ENCODE measurements at places on chromosomes 16 and 17.

DNA sequence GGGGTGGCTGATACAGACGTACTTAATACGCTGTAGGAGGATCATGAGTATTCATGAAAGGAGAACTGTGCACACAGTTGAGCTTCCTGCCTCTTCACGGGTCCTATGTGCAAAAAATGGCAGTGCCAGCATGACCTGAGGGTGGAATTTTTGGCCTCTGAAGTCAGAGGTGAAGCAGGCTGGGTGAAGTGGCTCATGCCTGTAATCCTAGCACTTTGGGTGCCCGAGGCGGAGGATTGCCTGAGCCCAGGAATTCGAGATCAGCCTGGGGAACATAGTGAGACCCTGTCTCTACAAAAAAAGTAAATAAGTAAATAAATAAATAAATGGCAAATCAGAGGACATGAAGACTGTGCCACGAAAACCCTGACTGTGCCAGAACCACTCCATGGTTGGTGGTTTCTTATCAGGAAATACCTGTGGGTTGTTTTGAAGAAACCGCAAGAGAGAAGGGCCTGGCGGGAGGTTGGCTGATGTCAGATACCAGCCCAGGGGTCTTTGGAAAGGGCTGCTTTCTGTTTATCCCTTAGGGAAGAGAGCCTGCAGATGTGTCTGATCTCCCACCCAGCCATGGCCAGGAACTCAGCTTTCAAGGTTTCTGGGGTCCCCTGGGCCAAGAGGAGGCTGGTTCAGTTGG, 3.4 kb downstream of the ASPSCR1 start:
- DNase-seq = no peak

DNA sequence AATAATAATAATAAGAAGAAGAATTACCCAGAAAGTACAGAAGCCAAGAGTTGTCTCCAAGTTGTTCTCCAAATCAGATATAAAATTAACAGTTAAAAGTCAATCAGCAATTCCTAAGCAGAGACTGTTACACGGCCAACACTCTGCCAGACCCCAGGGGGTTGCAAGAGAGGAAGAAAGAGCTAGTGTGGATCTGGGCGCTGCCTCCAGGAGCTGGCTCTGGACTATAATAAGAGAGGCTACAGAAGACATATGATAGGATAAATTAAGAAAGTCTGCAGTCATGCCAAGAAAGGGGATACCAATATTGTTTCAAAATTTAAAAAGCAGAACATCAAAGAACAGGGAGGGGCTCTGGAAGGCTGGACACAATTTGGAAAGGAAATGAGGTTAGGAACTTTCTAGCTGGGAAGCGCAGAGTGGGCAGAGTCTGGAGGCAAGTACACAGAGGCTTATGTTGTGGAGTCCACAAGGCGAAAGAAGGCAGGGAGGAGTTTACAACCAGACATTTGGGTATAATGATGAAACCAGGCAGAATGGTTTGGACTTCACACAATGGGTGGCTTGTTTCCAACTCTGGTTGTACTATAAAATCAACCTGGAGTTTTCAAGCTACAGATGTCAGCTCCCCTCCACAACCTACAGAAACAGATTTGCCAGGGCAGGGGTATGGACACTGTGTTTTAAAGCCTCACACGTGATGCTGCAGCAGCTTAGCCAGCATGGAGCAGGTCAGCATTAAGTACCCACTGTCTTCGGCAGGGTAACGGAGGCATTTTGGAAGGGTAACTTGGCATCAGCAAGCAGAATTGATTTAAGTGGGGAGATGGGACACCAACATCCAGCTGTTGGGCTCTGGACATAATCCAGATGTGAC, 49.4 kb downstream of the SLC39A11 start:
- DNase-seq = peak; percentile 15

- no peak for DNase-seq
These were observed 68.4 kb upstream of the NACA2 start for GRCh38 chr17:61659437-61659836.

GRCh38 chr17:1693339-1693738, 8.7 kb upstream of the PRPF8 start:
- DNase-seq = no peak

GRCh38 chr16:89344846-89345611, 127.5 kb downstream of the ZNF778 start:
- DNase-seq = no peak

DNA sequence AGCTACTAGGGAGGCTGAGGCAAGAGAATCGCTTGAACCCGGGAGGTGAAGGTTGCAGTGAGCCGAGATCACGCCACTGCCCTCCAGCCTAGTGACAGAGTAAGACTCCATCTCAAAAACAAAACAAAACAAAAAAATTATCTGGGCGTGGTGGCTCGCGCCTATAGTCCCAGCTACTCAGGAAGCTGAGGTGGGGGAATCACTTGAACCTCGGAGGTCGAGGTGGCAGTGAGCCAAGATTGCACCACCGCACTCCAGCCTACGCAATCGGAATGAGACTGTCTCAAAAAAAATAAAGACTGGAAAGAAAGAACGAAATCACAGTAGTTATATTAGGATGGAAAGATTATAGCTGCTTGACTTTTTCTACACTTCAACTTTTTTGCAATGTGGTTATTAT, 18.9 kb downstream of the COG1 start:
- no peak for DNase-seq

DNA sequence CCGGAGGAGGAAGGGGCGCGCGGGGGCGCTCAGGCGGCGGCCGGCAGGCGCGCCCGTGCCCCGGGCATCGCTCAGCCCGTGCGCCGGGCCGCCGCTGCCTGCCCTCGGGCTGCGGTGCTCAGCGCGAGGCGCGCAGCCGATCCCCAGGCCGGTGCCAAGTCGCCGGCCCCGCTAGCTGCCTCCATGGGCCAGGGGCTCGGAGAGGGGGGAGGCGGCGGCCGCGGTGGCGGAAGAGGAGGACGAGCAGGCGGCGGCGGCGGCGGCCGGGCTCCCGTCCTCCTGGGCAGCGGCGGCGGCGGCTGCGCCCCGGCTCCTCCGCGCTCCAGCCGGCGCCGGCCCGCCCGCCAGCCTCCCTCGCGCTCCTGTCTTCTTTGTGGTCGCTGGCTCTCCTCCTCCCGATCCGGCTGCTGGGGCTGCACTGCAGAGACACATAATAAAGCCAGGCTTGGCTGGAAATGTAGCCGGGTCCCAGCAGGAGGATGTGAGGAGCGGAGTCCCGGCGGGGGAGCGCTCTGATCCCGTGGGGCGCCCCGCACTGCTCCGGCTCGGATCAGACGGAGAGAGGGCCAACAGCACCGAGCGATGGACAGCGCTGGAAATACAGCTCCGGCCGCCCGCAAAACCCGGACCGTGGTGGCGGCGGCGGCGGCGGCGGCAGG, 889 bp upstream of the ZNF423 start:
- DNase-seq = peak; percentile 90

DNA sequence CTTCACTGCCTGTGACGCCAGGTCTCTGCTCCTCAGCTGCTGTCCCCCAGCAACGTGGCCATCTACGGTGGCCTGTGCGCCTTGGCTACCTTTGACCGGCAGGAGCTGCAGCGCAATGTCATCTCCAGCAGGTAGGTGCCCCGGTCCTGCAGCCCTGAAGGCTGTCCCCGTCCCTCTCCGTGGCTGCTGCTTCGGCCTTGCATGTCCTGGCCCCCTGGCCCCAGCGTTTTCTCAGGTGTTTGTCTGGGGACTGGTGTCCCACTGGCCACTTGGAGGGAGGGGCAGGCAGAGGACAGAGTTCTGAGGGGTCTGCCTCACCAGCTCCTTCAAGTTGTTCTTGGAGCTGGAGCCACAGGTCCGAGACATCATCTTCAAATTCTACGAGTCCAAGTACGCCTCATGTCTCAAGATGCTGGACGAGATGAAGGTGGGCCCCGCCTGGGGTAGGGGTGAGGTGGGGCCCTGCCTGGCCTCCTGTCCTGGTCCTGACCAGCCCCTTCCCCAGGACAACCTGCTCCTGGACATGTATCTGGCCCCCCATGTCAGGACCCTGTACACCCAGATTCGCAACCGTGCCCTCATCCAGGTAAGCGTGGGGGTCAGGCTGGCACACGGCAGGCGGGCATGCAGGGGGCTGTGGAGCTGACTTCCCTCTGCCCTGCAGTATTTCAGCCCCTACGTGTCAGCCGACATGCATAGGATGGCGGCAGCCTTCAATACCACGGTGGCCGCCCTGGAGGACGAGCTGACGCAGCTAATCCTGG, 4.4 kb downstream of the GPS1 start:
- DNase-seq = no peak

- no peak for DNase-seq
These were observed 33.5 kb downstream of the ADAM11 start for GRCh38 chr17:44792276-44792675.

GRCh38 chr16:2825049-2825742, 4.9 kb upstream of the ZG16B start:
- DNase-seq = no peak

GRCh38 chr17:32933881-32934280, 5.9 kb downstream of the TMEM98 start:
- DNase-seq = no peak

DNA sequence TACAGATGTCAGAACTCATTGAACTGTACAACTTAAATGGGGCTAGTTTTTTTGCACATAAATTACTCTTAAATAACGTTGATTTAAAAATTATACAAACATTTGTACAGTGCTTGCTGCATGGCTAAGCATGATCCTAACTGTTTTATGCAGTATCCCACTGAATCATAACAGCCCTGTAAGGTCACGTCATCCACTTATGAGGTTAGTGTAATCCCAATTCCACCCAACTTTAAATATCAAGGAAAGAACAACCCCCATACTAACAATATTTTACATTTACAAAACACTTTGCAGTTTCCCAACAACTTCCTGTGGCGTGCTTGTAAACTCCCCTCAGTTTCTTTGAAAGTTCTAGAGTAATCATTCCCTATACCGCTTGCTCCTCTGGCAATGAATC, 190.1 kb upstream of the SALL1 start:
- no peak for DNase-seq

GRCh38 chr16:684961-685696, 995 bp upstream of the JMJD8 start:
- DNase-seq = no peak

GRCh38 chr17:77674358-77674757, 284.1 kb upstream of the TNRC6C start:
- DNase-seq = no peak

DNA sequence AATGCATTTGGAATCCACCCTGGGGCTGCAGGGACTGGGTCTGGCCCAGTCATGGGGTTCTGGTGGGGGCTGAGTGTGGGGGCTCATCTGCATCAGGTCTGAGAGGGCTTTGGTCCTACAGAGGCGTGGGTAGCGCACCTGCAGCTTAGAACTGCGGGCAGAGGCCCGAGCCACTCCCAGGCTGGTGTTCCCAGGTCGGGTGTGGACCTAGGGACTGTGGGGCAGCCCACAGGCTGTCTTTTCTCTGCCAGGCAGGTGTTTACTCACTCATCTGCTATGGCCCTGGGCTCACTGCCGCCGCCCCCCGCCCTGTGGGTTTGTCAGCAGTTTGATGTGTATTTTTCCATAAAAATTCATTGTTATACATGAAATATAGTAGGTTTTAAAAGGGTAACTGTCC, 27.0 kb upstream of the DOC2B start:
- no peak for DNase-seq

DNA sequence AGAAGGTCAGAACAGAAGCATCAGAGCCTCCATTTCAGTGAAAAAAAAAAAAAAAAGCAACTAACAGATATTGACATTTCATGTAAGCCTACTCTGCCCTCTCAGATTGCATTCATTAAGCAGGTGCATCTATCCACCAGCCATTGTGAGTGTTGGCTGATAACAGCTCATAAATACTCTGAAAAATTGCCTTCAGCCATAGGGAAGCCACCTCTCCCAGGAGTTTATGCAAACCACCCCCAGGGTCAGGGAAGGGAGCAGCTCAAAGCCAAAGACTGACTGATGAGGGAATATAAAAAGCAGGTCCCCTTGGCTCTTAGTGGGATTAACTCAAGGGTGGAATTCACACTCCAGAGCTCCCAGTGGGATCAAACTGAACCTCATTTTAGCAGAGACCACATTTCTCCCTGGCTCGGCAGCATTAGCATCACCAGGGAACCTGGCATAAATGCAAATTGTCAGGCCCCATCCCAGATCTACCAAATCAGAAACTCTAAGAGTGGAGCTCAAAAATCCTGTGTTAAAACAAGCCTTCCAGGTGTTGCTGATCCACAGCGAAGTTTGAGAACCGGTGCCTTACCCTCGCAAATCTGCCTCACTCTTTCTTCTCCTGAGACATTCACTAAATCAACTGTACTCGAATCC, 14.2 kb downstream of the APOH start:
- DNase-seq = no peak

DNA sequence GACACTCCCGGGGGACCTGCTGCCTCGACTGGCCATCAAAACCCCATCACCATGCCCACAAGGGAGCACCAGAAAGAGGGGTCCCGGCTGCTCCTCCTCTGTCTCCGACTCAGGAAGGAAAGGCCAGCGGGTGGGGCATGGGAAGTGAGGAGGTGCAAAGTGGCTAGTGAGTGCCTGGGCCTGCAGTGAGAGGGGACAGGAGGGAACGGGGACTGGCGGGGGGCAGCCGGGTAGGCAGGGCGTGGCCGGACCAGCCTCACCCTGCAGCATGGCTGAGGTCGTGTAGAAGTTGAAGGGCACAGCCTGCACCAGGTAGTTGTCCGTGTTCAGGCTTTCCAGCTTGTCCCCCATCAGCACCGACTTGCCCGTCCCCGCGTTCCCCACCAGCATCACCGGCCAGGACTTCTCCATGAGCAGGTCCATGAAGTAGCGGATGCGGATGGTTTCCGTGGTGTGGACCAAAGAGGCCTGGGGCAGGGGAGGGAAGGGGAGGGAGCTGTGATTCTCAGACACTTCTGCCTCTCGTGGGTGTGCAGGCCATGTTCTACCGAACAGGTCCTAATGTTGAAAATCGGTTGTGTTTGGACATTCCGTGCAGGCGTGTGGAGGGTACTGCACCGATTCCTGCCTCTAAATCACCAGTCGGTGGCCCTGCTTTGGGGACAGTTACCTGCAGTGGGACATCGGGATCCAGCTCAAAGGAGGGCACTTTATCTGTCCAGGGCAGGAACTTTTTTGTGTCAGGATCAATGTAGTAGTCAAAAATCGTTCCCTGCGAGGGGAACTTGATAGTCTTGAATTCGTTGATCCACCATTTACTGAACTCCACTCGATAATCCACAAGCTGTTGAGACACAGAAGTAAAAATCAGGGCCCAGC, 91.7 kb downstream of the DNAH17 start:
- DNase-seq = no peak

DNA sequence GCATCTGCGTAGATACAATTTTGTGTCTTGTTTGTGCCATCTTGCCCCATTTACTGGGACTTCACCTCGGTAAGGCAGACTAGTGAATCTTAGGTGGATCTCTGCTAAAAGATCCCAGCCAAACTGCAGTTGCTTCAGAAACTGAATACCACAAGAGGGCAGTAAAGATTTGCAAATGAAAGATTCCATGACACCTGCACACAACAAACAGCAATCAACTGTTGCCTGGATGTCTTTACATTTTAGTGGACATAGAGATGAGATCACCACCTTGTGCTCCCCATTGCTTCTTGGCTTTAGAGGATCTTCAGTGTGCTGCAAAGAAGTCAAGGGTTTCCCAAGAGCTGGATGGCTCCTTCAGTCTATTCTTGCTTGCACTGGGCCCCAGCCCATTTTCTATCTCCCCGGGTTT, 119.2 kb upstream of the CACNG5 start:
- no peak for DNase-seq

GRCh38 chr16:9115277-9115676, 23.8 kb downstream of the HAPSTR1 start:
- DNase-seq = no peak
